ENCODE measurements at places on chromosomes 13 and 19.

DNA sequence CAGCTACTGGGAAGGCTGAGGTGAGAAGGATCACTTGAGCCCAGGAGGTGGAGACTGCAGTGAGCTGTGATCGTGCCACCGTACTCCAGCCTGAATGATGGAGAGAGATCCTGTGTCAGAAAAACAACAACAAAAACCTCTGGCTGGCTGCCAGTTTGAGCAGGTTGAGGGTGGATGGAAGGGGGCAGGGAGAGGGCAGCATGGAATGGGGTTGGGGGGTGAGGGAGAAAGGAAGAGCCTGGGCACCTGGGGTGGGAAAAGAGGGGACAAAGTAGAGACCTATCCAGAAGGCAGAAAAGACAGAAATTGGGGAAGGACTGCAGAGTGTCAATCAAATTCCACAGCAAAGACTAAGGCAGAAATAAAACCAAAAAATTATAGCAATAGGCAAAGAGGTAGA is 4.7 kb downstream of the SLC1A5 start:
- no peak for DNase-seq

GRCh38 chr13:98144801-98145350 is 2.0 kb downstream of the FARP1 start:
- no peak for DNase-seq

DNA sequence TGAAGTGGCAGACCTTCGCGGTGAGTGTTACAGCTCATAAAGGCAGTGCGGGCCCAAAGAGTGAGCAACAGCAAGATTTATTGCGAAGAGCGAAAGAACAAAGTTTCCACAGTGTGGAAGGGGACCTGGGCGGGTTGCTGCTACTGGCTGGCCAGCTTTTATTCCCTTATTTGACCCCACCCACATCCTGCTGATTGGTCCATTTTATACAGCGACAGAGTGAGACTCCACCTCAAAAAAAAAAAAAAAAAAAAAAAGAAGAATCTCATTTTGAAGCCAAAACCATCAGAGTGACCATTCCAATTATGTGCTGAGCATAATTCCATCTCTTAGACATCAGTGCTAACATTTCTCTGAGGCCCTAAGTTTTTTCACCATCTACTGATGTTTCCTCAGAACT is 1.9 kb upstream of the ZNF552 start:
- DNase-seq, result no peak

GRCh38 chr13:83992566-83993358 is 110.5 kb upstream of the SLITRK1 start:
- no peak for DNase-seq

GRCh38 chr19:35044317-35045117 is 3.0 kb downstream of the HPN start:
- DNase-seq, result no peak

GRCh38 chr13:77898097-77898496 is 20.5 kb downstream of the EDNRB start:
- DNase-seq, result no peak

DNA sequence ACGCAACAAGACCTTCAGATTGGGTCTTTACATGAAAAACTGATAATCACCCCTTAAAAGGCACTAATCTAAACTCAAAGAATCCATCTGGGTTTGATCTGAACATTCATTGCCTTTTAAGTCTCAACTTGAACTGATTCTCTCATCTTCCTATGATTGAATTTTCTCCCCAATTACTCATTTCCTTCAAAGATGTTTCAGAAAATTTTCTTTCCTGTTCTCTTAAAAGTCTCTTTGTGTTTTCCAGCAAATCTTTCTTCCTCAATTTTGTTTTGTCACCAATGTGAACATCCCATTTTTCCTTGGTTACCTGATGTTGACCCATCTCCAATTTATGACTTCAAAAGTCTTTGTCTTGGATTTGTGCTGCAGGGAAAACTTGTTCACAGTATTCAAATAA is 234.3 kb downstream of the DACH1 start:
- no peak for DNase-seq

- no peak for DNase-seq
These were observed at the start of gene SHD for GRCh38 chr19:4278419-4279266. TSS of gene SHD (plus strand) at chr19:4279266. CDS start at chr19:4280064, 798 bp downstream.

- no peak for DNase-seq
These were observed 829 bp downstream of the B3GLCT start for GRCh38 chr13:31200637-31200971.

DNA sequence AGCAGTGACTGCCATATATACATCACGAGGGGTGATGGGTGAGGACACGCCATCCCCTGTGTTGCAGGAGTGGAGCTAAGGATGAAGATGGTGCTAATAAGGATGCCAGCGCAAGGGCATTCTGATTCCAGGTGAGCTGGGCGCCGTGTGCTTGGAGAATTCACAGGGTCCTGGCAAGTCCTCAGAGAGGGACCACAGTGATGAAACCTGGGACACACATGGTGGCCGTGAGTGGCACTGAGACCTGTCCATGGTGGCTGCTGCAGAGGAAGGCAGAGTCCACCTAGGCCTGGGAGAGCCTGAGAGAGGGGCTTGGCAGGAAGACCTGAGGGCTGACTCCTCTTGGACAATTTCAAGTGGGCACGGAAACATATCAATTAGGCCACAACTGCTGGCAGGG is 65.2 kb downstream of the RFX2 start:
- no peak for DNase-seq

DNA sequence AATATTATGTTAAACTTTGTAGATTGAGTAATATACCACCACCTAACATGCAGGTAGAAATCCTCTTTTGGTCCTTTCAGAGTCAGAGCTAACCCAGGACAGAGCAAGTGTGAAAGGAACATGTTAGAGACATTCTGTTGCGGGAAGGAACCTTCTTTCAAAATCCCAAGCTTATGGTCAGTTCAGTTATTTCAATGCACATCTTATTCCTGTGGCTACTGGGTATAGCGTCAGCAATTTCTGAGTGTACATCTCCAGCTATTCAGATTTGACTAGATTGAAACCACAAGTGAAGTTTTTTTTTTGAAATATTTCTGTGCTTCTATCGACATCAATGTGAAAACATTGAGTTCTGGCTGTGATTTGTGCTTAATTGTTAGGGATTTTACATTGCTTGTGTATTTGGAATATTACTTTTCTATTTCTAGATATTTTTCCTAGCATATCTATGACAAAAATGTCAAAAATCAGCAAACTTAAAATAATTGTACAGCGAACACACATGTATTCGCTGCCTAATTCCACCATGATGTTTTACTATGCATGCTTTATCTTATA is 165.3 kb downstream of the LMO7 start:
- no peak for DNase-seq

DNA sequence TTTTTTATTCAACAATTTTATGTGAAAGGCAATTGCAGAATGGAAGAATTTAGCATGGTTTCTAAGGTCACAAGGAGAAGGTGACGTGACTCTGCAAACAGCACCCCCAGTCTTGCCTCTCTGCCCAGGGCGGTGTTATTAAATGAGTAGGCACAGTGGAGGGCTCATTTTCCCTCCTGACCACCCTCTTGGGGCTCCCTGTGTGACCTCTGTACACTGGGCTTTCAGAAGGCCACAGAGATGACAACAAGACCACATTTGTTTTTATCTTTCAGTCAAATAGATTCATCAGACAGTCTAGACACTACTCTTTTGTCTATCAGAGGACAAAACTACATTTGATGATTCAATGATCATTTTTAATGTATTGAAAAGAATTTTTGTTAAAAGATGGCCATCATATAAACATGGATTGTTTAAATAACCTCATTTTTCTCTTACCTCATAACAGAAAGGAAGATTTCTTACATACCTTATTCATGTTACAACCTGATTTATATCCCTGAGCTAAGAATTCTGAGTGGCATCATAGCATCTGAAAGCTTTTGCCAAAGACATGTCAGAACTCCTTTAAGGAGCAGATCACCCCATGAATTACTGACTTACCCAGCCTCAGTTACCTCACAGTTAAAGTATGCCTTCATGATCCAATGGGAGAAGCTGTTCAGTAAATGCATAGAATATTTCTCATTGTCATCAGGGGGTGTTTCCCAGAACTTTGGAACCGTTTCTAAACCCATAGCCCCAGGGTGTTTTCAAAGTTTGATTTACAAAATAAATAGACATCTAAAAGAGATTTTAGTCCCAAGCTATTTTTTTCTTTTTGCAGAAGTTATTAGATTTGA is 184.0 kb upstream of the RFC3 start:
- peak; percentile 94 for DNase-seq

GRCh38 chr13:29936956-29937355 is 86.5 kb upstream of the UBL3 start:
- DNase-seq, result no peak

- no peak for DNase-seq
These were observed 4.1 kb upstream of the ZIC5 start for GRCh38 chr13:99975626-99976025.

DNA sequence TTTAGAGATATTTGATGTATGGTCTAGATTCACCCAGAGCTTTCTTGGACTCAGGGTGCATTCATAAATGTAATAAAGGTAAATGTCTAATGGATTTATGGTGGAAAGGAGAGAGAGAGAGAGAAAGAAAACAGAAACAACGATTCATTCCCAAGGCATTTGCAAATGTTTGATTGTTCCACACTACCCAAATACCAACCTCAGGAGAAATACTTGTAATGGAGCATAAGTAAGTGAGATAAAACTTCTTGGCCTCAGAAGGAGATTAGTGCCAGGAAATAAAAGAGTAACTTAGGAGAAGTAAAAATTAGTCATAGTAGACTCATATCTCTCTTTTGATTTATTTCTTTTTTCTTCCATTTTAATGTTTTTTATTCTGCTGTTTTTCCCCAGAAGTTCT is 40.6 kb upstream of the DGKH start:
- DNase-seq, result no peak

DNA sequence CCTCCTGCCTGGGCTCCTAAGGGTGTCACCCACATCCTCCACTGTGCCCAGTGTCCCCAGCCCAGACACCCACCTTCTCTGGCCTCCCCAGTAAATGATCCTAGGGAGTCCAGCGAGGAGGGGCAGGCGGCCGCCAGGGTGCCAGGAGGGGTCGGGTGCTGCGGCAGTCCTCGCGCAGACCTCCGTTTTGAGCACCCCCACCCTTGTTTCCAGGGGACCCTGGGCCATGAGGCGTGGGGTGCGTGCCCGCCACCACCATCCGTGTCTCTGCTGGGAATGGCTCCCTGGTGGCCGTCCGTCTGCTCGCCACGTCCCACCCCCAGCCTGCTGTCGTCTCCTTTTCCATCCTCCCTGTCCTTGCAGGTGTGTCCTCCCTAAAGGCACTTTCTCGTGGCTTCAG is 133.0 kb downstream of the KDM4B start:
- DNase-seq, result no peak

- DNase-seq, result peak; percentile 60
These were observed 496.7 kb downstream of the COG6 start for GRCh38 chr13:40152145-40152544.

GRCh38 chr13:104584481-104584880 is 1518.3 kb upstream of the SLC10A2 start:
- DNase-seq, result no peak

DNA sequence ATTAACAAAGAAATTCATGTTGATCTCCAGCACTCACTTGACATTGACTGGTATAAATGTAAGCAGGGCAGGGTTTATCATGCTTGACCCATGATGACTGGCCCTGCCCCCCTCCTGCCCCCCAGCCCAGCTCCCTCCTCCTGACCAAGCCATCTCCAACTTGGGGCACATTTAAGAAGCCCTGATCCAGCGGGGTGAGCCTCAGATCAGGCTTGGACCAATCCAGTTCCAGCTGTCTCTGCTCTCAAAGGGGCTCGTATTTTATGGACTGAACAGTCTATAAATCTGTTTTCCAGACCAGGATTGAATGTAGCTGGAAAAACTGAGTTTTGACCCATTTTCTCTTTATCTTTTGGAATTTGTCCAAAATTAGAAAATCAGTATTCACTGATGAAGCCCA is 100.0 kb downstream of the COL4A1 start:
- DNase-seq, result no peak

DNA sequence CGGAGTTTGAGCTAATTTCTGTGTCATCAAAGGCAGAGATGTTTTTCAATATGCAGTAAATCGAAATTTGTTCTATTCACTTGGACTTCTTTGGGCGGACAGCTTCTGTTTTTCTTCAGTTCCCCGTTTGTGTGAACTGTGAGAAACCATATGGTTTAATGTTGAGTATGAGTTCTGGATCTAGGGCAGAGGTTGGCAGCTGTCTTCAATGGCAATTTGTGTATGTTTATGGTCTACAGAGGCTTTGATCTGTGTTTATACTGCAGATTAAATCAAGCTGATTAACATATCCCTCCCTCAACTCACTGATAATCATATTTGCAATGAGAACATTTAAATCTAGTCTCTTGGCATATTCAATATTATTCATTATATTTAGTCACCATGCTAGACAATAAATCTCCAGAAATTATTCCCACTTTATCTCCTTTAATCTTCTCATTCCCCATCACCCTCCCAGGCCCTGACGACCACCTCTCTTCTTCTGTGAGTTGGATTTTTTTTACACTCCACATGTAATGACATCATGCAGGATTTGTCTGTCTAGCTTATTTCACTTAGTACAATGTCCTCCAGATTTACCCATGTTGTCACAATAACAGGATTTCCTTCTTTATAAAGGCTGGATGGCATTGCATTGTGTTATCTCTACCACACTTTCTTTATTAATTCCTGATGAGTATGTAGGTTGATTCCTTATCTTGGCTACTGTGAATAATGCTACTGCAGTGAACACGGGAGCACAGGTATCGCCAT is 9.0 kb downstream of the ZNF331 start:
- DNase-seq, result no peak

GRCh38 chr13:51970349-51970748 is 40.9 kb downstream of the ATP7B start:
- no peak for DNase-seq

GRCh38 chr19:35360880-35361420 is 2.7 kb downstream of the FFAR3 start:
- no peak for DNase-seq

DNA sequence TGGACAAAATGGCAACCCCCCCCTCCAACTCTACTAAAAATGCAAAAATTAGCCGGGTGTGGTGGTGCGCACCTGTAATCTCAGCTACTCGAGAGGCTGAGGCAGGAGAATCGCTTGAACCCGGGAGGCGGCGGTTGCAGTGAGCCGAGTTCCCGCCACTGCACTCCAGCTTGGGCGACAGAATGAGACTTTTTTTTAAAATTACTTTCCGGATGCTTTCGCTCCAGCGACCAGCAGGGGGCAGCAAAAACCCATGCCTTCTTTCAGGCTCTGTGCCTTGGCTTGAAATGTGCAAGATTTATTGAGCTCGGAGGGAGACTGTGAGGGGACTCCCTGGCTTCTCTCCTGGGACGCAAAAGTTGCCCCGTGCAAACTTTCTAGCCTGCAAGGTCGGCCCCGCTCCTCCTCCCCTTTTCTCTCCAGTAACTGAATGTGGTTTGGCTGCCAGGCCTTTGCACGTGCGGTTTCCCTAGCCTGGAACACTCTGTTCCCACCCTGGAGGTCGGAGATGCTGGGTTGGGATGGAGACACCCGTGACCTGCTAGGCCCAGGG is 61.4 kb upstream of the NFIC start:
- no peak for DNase-seq

- no peak for DNase-seq
These were observed 21.7 kb downstream of the UBE2L5 start for GRCh38 chr13:30443957-30444404.
